ENCODE measurements at places on chromosomes 16 and 17.

DNA sequence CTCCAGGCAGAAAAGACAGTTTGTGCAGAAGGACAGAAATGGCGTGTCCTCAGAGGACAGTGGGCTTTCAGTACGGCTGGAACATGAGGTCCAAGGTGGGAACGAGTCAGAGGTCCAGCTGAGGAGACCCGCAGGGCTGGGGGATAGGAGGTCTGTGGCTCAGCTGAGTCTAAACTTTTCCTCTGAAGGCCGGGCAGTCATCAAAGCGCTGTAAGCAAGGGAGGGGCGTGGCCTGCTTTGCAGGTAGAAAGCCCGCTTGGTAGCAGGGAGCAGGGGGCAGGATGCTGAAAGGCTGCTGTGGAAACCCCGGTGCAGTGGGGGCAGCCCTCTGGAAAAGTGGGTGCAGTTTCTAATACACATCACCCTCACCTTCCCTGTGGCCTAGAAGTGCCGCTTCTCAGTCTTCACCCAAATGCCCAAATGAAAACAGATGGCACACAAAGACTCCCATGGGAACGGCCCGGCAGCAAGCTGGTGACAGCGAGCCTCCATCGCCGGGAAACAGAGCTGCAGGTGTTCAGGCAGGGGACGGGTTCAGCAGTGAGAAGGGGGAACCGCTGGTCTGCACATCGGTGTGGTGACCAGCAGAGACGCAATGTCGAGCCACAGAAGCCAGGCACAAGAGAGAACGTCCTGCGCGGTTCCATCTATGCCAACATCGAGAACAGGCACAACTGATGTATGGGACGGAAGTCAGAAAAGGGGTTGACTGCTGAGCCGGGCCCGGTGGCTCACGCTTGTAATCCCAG is 12.2 kb upstream of the OSGIN1 start:
- DNase-seq: no peak

GRCh38 chr17:76892329-76892728 is 24.1 kb downstream of the MGAT5B start:
- DNase-seq: no peak

- DNase-seq: no peak
Measured at GRCh38 chr16:75086281-75086680, 30.3 kb downstream of the LDHD start.

DNA sequence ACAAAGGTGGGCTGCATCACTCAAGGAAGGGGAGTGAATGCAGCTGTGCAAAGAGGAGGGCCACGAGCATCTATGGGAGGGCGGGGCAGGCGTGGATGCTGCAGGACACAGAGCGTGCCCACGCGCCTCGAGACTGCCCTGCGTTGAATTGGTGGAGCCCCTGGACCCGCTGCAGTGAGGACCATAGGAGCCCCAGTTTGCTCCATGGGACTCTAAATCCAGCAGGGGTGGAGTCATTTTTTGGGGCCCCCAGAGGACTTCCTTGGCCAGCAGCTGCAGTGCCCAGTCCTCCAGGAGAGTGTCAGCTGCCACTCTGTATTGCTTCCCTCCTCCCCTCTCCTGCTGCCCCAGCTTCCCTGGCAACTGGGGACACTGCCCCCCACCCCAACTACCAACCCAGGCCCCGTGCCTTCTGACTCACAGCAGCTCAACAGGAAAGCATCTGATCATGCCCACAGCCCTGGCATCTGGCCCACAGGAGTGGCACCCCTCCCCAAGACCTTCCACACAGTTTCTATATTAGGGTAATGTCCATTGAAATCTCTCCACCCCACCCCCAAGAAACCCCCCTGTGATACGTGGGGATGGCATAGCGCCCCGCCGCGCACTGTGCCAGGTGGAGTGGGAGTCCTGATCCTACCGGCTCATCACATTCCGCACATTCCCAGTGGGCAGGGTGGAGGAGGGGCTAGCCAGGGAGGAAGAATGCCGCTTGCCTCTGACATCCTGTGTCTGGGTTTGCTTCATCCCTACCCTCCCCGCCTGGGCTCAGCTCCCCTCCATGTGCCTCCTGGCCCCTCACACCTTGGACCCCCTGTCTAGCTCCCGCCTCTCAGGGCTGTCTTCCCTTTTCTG is 27.8 kb upstream of the ITGA3 start:
- DNase-seq: no peak

- DNase-seq: no peak
Measured at GRCh38 chr16:11149011-11149616, 106.9 kb downstream of the SOCS1 start.

- no peak for DNase-seq
Measured at GRCh38 chr17:78969865-78970264, 9.9 kb downstream of the LGALS3BP start.

DNA sequence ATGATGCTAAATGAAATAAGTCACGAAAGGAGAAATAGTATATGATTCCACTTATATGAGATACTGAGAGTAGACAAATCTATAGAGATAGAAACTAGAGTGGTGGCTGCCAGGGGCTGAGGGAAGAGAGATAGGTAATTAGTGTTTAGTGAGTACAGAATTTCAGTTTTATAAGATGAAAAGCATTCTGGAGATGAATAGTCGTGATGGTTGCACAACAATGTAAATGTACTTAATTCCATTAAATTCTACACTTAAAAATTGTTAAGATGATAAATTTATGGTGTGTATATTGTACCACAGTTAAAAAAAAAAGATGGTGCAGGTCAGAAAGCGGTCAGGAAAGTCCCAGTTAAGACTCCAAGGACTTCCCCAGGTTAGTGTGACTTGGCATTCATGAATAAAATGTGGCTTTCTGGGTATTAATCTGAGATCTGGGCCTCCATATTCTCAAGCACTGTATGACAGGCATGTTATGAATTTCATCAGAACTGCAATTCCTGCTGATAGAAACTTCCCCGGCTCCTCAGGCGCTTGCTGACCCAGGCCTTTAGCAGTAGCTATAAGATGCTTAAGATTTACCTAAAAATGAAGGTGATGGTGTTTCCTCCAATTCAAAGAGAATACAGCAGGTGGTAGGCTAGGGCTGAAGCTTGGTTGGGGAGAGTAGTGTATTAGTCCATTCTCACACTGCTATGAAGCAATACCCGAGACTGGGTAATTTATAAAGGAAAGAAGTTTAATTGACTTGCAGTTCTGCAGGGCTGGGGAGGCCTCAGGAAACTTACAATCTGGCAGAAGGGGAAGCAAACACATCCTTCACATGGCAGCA is 115.3 kb upstream of the SOX9 start:
- no peak for DNase-seq

GRCh38 chr16:84341528-84342295 is 26.6 kb upstream of the ATP2C2 start:
- no peak for DNase-seq

DNA sequence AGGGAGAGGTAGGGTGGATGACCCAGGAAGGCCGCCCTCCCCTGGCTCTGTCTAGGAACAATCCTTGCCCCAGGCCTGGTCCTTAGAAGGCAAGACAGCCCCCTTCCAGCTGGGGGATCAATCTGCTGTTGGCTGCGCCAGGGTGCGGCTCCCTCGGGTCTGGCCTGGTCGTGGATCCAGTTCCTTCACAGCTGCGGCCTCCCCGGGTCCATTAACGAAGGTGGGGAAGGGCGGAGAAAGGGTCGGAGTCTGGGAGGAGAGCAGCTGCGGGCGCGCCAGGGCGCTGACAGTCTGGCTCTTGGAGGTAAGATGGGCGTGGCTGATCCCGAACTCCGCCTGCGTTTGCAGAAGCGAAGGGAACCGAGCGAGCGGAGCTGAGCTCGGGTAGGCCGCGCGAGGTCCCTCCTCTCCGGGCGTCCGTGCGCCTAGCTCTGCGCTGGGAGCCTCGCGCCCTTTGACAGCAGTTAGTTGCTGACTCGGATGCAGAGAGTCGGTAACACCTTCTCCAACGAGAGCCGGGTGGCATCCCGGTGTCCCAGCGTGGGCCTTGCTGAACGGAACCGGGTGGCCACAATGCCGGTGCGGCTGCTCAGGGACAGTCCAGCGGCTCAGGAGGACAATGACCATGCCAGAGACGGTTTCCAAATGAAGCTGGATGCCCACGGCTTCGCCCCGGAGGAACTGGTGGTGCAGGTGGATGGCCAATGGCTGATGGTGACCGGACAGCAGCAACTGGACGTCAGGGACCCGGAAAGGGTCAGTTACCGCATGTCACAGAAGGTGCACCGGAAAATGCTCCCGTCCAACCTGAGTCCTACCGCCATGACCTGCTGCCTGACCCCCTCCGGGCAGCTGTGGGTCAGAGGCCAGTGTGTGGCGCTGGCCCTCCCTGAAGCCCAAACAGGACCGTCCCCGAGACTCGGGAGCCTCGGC is at the start of gene HSPB9:
HSPB9 (plus strand) TSS at position 434 of the 933 bp plus-strand sequence; CDS start at position 481, 47 bp downstream.
- DNase-seq: no peak

GRCh38 chr16:62135911-62136310 is 99.7 kb upstream of the CDH8 start:
- DNase-seq: no peak

DNA sequence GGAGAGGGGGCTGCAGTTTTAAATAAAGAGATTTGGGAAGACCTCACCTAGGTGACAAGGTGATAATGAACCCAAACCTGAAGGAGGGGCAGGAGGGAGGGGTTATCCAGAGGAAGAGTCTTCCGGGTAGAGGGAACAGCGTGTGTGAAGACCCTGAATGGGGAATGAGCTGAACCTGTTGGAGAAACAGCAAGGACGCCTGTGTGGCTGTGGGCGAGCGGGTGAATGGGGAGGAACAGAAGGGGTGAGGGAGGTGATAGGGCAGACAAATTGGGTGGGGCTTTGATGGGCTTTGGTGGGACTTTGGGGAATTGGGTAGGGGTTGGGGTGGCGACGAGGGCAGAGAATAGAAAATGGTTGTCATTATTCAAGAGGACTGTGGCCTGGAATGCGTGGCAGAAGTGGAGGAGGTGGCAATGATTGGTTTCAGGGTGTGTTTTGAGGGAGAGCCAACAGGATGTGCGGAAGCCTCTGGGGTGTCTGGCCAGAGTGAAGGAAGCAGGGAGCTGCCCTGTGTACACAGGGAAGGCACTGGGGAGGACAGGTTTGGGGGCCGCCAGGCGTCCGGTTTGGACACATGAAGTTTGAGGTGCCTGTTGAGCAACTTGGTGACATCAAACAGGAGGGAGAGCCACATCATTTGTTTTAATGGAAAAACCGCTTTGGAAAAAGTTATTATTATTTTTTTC is 48.7 kb downstream of the NKD1 start:
- DNase-seq: no peak
